ENCODE measurements at places on chromosomes 4 and X.

DNA sequence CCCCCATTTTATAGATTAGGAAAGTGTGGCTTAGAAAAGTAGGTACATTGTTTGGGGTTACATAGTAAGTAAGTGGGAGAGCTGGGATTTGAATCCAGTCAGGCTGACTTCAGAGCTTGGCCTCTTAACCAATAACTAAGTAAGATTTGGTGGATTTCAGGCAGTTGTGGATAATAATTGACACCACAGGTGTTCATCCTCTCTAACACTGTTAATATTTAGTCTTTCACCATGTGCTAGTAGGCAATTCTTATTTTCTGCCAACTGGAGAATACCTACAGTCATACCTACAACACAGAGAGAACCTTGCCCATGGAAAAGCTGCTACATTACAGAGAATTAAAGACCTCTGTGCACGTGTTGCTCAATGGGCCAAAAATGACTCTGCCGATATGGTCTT is 89.5 kb downstream of the DIAPH2 start:
- DNase-seq = no peak

GRCh38 chrX:155094468-155095061 is 23.3 kb downstream of the BRCC3 start:
- peak; percentile 18 for DNase-seq

- DNase-seq = no peak
These were observed 93.6 kb upstream of the NAP1L5 start for GRCh38 chr4:88791274-88791673.

GRCh38 chr4:183094393-183095198 is 4.5 kb upstream of the WWC2 start:
- no peak for DNase-seq

GRCh38 chr4:24988776-24989175 is 42.0 kb downstream of the LGI2 start:
- DNase-seq = no peak

DNA sequence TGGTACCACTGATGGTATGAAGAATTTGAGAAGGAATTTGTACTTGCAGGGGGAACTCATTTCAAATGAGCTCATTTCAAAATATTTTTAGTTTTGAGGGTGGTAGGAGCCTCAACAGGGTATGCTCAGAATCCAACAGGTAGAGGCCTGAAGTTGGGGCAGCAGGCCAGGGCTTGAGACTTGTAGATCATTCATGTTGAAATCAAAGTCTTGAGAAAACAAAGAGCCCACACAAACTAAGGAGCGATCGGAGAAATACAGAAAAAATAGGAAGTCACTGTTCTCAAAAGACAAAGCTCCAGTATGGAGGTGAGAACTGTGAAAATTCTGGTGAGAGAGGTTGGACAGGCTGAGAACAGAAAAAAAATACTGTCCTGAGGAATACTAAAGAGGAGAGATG is 979 bp upstream of the SLC9A6 start:
- DNase-seq = no peak

DNA sequence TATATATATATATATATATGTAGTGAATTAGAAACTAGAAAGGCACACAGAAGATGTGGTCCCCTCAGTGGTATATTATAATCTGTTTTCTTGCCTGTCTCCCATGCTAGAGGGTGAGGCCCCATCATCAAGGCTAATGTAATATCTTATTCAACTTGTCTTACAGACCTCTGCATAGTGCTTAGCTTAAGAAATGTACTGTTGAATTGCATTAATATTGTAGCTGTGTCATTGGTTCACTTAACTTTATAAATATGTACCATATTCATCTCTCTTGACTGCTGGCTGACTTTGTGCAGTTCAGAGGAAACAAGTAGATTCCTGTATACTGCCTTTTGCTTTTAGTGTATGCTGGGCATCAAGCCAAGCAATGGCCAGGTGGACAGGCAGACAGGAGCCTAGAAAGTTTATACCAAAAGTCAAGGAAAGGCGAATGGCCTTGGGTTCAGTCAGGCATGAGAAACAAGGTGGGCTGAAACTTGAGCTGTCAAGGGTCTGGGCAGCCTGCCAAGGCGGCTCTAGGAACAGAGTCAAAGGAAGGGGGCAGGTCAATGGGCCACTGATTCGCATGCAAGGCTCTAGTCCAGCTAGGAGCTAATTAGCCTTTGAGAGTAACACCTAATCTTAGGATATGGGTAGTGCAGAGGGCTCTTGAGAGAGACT is 78.8 kb upstream of the LEF1 start:
- DNase-seq = no peak

DNA sequence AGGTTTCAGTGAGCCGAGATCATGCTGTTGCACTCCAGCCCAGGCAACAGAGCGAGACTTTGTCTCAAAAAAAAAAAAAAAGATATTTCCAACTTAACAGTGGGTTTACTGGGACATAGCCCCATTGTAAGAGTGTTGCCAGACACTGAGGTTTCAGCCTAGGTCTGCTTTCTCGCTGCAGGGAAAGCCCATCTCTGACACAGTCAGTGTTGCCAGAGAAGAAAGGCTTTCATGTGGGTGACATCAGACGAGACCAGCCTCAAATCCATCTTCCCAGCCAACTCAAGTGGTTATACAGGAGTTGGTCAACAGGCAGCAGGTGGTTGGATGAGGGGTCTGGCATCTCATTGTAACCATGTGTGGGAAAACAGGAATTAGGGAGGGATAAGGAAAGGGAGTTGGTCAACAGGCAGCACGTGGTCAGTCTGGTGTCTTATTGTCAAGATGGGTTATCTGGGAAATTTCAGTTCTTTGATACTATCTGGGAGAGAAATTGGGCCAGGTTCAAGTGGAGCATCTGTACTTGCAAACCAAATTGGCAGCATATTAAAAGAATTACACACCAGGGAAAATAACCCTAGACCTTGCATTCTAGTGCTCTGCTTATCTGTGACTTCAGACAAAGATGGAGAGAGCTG is 41.1 kb downstream of the NELFA start:
- no peak for DNase-seq

- DNase-seq = peak; percentile 30
These were observed 78.6 kb upstream of the FAM9A start for GRCh38 chrX:8879750-8880149.

- no peak for DNase-seq
These were observed 91.9 kb downstream of the SEL1L3 start for GRCh38 chr4:25770847-25771246.

DNA sequence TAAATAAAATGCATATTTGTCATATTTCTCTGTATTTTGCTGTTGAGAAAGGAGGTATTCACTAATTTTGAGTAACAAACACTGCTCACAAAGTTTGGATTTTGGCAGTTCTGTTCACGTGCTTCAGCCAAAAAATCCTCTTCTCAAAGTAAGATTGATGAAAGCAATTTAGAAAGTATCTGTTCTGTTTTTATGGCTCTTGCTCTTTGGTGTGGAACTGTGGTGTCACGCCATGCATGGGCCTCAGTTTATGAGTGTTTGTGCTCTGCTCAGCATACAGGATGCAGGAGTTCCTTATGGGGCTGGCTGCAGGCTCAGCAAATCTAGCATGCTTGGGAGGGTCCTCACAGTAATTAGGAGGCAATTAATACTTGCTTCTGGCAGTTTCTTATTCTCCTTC is 3.3 kb downstream of the HTT start:
- DNase-seq = no peak

GRCh38 chr4:76029300-76029699 is 6.0 kb upstream of the CXCL10 start:
- DNase-seq = no peak

DNA sequence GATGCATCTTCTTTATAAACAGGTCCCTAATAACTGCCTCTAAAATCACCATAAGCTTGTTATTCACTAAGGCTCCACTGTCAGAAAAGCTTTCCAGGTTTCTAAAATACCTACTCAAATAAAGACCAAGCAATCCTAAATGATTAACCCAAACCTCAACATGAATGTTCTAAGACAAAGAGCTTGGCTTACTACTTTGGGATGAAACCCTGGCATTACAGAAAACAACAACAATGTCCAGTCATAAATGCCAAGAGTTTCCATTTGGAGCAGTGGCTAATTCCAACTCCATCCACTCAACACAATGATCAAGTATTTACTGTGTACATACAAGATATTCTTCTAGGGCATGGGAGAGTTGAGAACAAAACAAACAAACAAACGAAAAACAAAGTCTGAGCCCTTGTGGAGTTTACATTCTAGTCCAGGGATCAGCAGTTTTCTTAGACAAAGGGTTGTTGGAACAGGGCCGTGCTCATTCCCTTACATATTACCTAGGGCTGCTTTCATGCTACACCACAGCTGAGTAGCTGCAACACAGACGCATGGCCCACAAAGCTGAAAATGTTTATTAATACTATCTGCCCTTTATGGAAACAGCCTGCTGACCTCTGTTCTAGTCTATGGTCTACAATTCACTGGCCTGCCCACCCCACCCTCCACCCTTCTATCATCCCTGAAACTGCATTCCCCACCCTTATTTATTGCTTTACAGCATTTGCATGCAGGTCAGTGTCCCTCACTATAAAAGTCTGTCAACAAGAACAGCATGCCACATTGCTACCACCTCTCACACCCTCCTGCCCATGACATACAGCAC is 23.7 kb downstream of the ABCG2 start:
- DNase-seq = no peak

DNA sequence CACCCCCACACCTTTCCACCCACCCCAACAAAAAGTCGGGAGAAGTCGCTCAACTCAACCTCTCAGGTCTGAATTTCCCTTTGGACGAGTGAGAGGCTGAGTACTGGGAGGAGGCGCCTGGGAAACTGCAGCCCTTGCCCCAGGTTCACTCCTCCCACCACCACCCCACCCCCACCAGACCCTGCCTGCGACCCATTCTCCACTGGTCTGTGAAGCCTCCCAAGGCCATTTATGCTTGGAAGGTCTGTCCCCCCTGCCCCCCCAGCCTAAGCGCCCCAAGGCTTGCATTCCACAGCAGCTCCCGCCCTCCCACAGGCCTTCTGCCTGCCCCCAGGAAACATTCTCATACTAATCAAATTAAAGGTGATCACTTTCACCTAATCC is 27.2 kb downstream of the ELF4 start:
- DNase-seq = no peak

DNA sequence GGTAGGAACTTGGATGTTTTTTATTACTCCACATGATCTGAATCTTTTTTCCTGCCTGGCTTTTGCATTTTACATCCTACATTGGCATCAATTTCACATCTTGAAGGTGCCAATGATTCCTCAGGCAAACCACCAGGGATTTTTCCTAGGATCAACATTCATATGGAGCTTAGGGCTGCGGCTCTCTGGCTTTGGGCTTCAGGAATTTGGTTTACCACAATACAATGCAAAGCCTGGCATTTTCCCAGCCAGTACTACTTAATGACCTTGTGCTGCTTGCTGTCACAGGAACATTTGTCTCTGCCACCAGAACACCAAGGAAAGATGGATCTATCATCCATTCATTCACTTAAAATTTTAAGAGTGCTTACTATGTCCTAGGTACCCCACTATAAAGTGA is 180.7 kb downstream of the PDGFC start:
- no peak for DNase-seq

DNA sequence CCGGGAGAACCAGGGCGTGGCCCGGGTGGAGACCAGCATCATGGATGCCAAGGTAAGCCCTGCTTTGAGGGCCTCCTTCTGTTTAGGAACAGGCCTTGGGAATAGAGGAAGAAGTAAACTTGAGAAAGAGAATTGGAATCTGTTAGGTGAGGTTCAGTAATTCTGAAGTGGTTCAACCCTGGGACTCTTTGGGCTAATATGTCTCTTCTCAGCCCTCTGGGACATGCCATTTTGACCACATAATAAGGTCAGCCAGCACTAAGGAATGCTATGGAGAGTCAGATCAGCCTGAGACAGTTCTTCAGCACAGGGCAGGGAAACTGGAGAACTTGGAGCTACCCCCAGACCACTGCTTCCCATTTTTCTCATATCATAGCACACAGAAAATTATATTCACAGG is 63.3 kb upstream of the PRPS1 start:
- DNase-seq = no peak

DNA sequence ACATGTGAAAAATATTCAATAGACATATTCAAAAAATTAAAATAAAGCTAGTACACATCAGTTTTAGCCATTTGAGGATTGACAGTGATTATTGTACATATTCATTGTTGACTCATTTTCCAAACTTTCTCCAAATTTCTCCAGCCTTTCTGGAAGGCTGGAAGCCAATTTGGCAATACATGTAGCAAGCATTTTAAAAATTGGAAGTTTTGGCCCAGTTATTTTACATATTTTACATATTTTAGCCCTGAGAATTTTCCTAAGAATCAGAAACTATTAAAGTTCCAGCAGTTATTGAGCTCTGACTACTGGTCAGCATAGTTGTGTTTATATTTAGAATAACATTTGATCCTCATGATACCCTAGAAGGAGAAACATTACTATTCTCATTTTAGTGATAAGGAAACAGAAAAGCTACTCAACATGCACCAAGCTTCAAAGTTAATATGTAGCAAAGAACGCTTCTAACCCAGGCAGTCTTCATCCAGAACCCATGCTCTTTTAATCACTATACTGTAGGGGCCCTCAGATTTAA is 3.2 kb downstream of the CABS1 start:
- no peak for DNase-seq

All from stimulated activated CD4-positive, alpha-beta T cell treated with anti-CD3 and anti-CD28 coated beads, Interleukin-2, amount 100 ng/mL, for 24 hours (primary cell).